Right cardiac atrium (tissue), 5 donors: ENCODE measurements at places on chromosomes 6 and 20. TPM values are rescaled to one million over a fixed set of nuclear protein-coding genes. Genes with fewer than 3 reads are reported as not detected.
A peak's percentile ranks its signal among the peaks of the same experiment; 100 is the strongest.

TRIM15 gene
- total RNA-seq: not detected

GRCh38 chr6:44275749-44276648 lies 5.7 kb downstream of the TMEM151B start:
- no peak for DNase-seq

DNA sequence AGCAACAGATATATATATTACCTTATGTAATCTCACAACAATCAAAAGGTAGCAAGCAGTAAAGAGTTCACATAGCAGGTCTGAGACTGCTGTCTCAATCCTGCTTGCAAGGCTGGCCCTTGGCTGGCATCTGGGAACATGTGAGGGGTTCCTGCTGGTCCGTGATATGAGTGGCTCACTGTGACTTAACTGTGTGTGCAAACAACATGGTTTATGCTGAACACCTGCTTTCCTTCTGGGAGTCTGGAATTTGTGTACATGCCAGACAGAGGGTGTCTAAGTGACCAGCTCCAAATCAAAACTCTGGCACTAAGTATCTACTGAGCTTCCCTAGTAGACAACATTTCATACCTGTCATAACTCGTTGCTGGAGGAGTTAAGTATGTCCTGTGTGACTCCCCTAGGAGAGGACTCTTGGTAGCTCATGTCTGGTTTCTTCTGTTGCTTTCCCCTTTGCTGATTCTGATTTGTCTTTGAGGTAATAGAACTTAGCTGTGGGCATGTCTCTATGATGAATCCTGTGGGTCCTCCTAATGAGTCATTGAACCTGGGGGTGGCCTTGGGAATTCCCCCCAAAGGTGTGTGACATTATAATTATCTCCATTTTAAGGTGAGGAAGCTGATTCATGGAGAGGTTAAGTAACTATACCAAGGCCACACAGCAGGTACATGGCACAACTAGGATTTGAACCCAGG lies 131.6 kb upstream of the NEDD9 start:
- DNase-seq: no peak

DEFB119 gene
- not detected for total RNA-seq

DNA sequence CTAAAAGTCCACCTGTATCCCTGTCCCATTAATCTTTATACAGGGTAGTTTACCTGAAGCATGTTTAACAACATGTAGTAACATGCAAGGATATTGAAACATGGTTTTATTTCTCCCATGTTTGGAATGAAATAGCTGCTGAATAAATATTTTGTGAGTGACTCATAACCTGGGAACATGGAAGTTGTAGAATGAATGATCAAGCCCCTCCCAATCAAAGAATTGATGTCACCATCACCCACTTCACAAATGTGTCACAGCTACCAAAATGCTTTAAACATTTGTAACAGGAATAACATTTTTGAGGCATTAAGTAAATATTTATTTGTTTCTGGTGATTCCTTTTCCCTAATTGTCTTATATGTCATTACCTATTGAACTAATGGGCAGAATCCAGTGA lies 58.9 kb upstream of the TNFAIP3 start:
- DNase-seq: no peak

DNA sequence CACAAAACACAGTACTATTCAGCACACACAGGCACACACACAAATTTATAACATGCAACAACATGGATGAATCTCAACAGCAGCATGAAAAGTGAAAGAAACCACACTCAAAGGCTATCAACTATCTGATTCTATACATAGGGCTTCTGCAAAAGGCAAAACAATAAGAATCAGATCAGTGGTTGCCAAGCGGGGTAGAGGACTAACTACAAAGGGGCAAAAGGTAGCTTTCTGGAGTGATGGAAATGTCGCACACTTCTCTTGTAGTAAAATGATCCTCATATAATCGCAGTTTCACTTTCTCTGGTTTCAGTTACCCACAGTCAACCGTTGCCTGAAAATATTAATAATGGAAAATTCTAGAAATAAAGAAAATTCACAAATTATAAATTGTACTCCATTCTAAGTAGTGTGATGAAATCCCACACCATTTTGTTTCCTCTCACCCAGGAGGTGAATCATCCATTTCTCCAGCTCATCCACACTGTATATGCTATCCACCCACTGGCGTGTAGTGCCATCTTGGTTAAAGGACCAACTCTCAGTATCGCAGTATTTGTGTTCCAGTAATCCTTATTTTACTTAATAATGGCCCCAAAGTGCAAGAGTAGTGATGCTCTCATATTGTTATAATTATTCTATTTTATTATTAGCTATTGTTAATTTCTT lies 12.8 kb upstream of the PLN start:
- no peak for DNase-seq

- DNase-seq: no peak
Measured at GRCh38 chr20:4844325-4844724, 122.6 kb downstream of the PRND start.

GGTLC1 gene
- total RNA-seq: not detected

SLC22A3 gene
- 1.1 TPM for total RNA-seq

DNA sequence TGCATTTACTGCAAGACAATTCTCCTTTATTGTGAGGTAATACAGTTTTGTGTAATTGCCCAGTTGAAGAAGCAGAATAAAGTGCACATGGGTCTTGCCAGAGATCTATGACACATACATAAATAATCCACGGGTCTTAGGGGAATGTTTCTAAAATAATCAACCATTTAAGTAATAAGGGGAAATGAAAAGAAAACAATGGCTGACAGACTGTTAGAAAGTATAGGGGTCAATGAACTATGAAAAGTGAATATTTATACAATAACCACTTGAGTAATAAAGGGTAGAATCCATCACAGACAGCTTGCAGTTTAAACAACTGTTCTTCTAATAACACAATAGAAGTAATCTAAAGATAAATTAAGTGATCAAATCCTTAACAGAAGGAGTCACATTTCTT lies 477.2 kb downstream of the EYS start:
- DNase-seq: no peak

CAGE1 gene
- total RNA-seq: 0.11 TPM

- DNase-seq: no peak
Measured at GRCh38 chr6:117078624-117079023, 186.7 kb upstream of the VGLL2 start.

NQO2 gene
- total RNA-seq: 38.1 TPM

DNA sequence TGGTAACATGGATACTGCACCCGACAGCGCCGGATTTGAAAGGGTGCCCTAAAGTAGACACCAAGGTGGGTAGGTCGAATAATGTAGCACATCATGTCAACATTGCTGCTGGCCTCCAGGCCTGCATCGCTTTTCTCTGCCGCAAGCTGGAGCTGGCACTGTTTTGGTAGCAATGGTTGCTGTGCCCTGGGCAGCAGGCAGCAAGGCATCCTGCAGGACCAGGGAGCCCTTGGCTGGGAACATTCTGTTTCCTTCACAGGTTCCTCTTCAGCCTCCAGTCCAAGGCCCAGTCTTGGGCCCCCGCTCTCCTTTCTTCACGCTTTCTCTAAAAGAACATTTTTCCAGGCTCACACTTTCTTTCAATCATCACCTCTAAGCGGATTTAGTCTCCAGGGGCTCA lies 365.8 kb upstream of the JARID2 start:
- DNase-seq: no peak

C6orf52 gene
- total RNA-seq: not detected

DNA sequence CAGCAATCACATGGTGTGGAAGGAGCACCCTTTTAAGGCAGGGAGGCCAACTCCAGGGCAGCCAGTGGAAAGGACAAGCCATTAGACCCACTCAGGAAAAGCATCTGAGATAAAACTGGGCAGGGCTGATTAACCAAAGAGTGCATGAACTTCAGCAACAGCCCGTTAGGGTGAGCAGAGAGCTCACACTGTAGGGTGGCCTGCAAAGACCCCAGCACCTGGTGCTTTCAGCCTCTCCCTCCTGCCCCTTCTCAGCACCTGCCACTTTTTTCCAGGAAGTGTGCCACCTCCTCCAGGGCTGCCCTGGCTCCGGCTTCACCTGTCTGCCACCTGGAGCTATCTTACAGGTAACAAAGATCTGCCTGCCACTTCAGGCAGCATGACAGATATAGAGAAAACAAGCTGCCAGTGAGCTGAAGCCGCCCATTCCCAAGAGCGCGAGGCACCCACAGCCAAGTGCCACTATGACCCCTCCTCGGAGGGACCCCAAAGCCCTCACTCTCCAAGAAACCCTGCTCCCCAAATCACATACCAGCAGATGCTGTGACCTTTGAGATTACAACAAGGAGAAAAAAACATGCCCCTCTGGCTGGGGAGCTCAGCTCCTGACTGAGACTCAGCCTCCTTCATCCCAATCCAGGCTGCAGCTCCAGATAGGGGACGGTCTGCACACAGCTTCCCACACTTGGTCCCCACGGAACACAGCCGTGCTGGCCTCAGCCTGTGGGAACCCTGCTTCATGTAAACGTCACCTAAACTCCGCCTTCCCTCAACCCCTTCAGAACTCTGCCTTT lies 71.2 kb downstream of the ABHD12 start:
- DNase-seq: no peak

ENPP5 gene
- total RNA-seq: 12.7 TPM

RNF182 gene
- total RNA-seq: not detected

PXDC1 gene
- 28.4 TPM for total RNA-seq

- DNase-seq: peak; percentile 89
Measured at GRCh38 chr6:46491201-46491627, at the start of gene RCAN2. RCAN2 (minus strand) TSS chr6:46491449.

ZNF133 gene
- 11.0 TPM for total RNA-seq

- no peak for DNase-seq
Measured at GRCh38 chr6:43990627-43991619, 136.3 kb downstream of the MRPL14 start.

GRCh38 chr6:4281341-4282293 lies 146.2 kb upstream of the ECI2 start:
- DNase-seq: peak; percentile 65

C6orf132 gene
- 2.4 TPM for total RNA-seq

DNA sequence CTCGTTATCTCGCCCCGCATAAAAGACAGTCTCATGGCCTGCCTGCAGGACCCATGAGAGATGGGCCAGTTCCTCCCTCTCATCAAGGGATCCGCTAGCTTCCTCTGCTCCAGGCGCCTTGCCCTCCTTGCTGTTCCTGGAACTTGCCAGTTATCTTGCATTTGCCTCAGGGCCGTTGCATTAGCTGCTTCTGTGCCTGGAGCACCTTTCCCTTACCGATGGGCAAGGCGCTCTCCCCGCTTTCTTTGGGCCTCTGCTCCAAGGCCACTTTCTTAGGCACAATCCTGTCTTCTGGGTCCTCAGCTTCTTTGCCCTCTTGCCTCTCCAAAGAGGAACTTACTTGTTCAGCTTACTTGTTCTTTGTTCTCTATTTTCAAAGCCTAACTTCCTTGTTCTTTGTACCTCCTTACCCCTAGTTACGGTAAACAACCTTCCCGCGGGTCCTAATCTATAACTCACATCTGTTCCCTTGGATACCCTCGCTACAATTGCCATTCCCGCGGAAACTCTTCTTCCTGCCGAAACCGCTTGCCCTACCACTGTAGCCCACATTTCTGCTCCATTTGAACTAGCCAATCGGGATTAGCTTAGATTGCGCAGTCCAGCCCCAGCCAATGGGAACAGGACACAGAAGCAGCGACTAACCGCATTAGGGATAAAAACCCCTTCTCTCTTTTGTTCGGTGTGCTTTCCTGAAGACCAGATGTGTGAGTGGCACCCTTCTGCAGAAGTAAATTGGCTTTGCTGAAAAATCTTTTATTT lies 887 bp upstream of the NSFL1C start:
- peak; percentile 49 for DNase-seq

DNA sequence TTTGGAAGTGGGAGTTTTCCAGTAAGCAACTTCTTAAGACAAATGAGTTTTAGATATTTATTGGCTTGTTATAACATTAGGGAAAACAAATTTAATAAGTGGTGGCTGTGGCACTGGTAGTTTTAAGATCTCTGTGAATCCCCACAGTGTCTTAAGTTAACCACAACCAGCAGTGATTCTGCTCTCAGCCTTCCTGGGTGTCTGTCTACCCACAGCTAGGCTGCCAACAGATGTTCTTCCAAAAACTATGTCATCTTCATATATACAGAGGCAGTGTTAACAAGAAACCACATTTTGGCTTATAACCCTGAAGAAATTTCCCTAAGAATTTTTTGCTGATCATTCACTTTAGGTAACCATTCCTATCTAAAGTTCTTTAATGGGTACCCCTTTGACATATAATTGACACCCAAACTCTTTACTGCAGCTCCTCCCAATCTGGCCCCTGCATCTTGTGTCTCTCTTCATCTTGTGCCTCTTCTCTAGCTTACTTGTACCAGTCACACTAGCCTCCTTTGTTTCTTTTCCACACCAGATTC lies 52.7 kb downstream of the TOP1 start:
- DNase-seq: no peak

- DNase-seq: no peak
Measured at GRCh38 chr20:46199198-46199597, 81.1 kb downstream of the CD40 start.

- DNase-seq: no peak
Measured at GRCh38 chr6:89047473-89047872, 33.1 kb upstream of the PNRC1 start.

- DNase-seq: no peak
Measured at GRCh38 chr6:29763491-29764289, 40.5 kb downstream of the HLA-F start.

VWA7 gene
- total RNA-seq: 3.4 TPM

DNA sequence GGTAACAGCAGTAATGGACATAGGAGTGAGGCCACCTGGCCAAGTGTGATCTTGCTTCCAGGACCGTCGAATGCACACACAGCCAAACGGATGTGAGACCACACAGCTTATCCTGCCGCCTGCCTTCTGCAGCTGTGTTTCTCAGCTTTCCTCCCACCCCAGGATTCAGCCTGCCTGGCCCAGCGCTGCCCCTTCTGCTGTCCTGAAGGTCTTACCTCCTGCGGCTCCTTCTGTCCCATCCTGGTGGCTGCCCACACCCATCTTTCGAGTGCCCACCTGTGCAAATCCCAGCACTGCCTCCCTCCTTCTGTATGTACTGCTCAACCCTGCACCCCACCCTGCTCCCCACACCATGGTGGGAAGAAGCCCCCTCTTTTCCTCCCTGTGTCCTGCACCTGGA lies 49.4 kb upstream of the DACT2 start:
- peak; percentile 23 for DNase-seq

- DNase-seq: no peak
Measured at GRCh38 chr6:7041511-7042026, 66.2 kb upstream of the RREB1 start.

GRCh38 chr20:24487648-24488047 lies 18.2 kb downstream of the SYNDIG1 start:
- DNase-seq: no peak

- no peak for DNase-seq
Measured at GRCh38 chr6:71386215-71386614, 97.6 kb downstream of the OGFRL1 start.

- no peak for DNase-seq
Measured at GRCh38 chr6:118813775-118814174, 80.2 kb upstream of the ASF1A start.

TP53TG5 gene
- total RNA-seq: 1.5 TPM

DNA sequence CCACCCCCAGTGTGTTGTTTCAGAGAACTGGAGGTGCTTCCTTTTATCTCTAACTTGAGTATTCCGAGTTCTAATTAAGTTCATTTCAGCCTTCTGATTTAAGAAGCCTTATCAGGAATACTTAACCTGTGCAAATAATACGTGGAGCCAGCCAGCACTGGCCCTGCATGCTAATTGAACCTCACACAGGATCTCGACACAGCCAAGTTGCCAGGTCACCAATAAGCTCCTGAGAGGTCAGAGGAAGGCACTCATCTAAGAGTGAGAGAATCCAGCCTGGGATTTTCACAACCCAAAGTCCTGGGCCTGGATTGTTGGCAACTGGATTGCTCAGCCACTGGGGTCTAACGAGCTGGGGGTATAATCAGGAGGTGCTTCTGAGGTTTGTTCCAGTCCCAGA lies 157.7 kb upstream of the LRFN2 start:
- DNase-seq: no peak

IL20RA gene
- 0.46 TPM for total RNA-seq
